ENCODE measurements at places on chromosomes 13 and 19.

GRCh38 chr13:57630661-57631595 is 616 bp upstream of the PCDH17 start:
- DNase-seq, result no peak

GRCh38 chr13:98195054-98195791 is 18.2 kb upstream of the RNF113B start:
- DNase-seq, result no peak

GRCh38 chr13:62625214-62625881 is 1209.7 kb upstream of the PCDH20 start:
- no peak for DNase-seq

GRCh38 chr13:96090240-96091101 is 564 bp downstream of the HS6ST3 start:
- no peak for DNase-seq

DNA sequence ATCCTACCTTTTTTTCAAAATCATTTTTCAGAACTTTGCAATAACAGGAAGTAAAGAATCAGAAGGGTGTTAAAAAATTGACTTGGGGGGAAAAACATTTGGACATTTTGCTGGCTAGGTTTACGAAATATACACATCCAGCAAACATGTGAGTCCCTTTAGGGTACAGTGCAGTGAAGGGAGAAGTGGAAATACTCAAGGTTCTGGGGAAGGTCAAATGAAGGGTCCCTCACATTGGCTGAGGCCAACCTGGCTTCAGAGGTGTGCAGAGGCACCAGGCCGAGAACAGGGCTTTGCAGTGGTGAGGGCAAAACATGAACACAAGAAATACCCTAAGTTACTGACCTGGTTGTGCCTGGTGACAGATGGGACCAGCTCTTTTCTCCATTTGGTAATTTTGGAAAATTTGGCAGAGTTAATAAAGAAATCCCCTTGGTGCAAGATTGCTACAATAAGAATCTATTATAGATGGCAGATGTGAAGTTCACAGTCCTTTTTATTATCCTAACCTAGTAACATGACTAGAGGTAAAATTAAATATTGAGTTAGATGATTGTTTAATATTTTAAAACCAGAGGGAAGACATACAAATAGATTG is 1.5 kb upstream of the UPF3A start:
- no peak for DNase-seq
